Posterior vena cava (tissue), 2 donors: ENCODE measurements at places on chromosomes 5 and 9.

DNA sequence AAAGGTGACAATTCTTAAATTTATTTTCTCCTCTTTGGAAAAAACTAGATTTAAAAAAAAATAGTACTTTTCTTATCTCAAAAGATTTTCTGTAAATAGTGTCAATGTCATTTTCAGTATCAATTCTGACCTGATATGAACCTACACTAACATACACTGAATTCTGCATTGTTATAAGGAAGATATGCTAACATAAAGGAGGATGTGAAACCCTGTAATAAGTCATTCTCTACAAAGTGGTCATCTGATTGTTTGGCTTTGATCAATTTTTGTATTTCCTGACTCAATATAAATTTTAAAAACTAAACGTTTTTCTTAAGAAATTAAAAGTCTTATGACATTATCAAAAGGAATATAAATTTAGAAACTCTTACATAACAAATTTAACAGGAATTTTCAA, 233.6 kb upstream of the EDIL3 start:
- DNase-seq: no peak

GRCh38 chr9:78144663-78145377, 91.1 kb upstream of the CEP78 start:
- no peak for DNase-seq

GRCh38 chr5:101543780-101544179, 640.7 kb upstream of the ST8SIA4 start:
- DNase-seq: no peak

DNA sequence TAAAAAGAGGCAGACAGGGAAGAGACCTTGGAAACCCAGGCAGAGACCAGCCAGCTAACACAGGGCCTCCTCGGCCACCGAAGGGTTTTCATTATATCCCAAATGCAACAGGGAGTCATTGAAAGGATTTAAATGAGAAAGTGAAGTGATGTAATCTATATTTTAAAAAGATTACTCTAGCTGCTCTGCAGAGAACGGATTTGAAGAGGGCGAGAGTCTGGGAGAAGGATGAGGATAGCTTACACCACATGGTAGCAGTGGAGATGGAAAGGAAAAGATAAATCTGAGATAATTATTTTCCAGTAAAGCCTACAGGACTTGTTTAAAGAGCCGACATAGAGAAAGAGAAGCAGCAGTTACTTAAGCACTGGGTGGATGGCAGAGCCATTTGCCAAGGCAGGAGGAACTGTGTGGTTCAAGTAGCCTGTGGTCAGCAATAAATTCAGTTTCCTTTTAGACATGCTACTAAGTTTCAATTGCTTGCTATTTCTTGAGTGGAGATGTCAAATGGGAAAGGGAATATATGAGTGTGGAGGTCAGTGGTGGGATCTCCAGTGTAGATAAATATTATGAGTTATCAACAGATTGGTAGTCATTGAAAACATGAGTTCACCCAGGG, 9.3 kb downstream of the FBN2 start:
- DNase-seq: no peak

GRCh38 chr5:139611703-139612584, 36.2 kb upstream of the CXXC5 start:
- no peak for DNase-seq
